ENCODE measurements at places on chromosomes 6 and 20.
A peak's percentile ranks its signal among the peaks of the same experiment; 100 is the strongest.

- DNase-seq: no peak
These were observed 160.1 kb downstream of the SIM1 start for GRCh38 chr6:100304575-100304974.

DNA sequence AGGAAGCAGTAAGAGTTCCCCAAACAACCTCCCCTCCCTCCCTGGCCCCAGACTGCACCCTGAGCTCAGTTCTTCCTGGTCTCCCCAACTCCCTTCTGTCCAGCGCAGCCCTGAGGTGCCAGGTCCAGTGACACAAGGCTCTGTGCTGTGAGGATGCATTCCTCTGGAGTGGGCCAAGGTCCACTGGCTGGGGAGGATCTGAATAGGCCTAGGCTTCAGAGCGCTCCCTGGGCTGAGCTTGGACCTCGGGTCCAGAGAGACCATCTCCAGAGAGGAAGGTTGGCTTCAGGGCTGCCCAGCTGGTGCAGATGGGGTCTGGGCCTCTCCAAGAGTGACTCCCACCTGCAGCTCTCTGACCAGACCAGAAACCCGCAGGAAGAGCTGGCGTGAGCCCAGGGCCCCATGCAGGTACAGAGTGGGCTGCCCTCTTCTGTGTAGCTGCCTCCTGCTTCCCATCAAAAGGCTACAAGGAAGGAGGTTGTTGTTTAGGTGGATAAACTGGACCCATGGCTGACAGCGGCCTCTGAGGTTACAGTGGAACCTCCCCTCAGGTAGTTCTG lies 52.3 kb upstream of the MLN start:
- no peak for DNase-seq

DNA sequence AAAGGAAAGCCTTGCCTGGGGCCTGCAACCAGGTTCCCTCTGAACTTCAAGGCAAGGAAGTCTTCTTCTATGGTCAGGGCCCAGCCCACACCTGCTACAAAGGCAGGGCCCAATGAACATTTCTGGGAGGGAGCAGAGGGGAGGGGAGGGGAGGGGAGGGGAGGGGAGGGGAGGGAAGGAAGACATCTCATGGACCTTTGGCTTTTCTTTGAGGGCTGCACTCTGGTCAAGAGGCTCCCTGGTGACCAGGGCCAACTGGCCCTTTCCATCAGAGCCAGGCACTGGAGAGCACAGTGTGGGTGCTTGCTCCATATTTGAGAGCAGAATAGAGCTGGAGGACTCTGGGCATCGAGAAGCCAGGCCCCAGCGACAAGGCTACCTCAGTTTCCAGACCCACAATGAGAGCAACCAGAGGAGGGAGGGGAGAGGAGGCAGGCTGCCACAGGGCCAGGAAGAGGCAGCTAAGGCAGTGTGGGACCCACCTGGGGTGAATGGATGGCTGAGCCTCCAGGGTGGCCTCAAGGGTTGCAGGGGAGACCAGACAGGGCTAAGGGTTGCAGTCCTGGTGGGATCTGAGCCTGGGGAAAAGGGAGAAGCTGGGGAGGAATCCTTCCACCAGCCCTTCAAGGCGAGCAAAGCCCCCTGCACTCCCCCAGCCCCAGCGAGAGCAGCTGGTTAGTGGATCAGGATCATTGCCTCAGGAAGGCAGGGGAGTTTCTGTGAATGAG lies 84.8 kb downstream of the MRPL14 start:
- no peak for DNase-seq

- DNase-seq: peak; percentile 41
These were observed 98.1 kb upstream of the VSTM2L start for GRCh38 chr20:37804584-37805566.

- DNase-seq: no peak
These were observed 68.2 kb upstream of the AGPAT4 start for GRCh38 chr6:161342039-161342438.

DNA sequence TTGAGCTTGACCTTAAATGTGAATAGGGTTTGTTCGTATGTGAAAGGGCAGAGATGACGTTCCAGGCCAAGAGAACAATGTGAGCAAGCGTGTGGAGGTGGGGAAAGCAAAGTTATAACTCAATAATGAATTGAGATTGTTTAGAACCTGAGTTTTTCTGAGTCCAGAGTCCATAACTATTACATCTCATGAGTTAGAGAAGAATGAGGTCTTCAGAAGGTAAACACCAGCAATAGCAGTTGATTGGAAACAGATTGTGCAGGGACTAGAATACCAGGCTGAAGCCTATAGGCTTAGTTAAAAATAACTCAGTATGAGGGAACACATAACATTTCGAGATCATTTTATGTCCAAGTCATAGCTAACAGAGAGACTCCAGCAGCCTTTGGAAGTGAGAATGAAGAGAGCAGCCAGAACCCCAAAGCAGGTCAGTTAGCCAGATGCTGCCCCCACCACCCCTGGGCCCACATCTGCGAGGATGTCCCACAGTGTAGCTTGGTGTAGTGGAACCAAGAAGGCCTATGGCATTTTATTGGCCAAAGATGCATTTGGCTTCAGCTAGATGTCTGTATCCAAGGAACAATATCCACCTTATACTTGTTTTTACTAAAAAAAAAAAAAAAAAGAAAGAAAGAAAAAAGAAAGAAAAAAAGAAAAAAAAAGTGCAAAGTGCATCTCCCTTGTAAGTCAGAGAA lies 121.7 kb downstream of the TNFRSF21 start:
- DNase-seq: no peak

DNA sequence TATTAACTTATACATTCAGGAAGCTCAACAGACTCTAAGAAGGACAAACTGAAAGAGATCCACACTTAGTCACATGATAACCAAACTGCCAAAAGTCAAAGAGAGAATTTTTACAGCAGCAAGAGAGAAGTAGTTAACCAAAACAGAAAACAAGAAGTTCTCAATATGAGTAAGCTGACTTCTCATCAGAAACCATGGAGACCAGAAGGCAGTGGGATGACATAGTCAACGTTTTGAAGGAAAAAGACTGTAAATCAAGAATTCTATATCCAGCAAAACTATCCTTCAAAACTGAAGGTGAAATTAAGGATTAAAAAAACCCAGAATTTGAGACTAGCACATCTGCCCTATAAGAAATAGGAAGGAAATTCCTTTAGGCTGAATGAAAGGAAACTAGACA lies 60.4 kb downstream of the COL19A1 start:
- DNase-seq: no peak

GRCh38 chr6:41723530-41724227 lies 11.7 kb downstream of the TFEB start:
- DNase-seq: no peak

DNA sequence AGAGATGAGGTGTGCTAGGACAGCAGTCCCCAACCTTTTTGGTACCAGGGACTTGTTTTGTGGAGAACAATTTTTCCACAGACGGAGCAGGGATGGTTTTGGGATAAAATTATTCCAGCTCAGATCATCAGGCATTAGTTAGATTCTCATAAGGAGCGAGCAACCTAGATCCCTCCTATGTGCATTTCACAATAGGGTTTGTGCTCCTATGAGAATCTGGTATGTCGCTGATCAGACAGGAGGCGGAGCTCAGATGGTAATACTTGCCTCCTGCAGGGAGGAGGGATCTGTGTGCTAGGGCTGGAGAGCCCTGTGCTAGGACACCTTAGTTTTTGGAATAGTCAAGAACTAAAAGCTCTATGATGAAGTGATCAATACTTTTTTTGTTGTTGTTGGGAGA lies 2.5 kb downstream of the SMIM13 start:
- no peak for DNase-seq

- DNase-seq: no peak
These were observed 4.8 kb downstream of the DPPA5 start for GRCh38 chr6:73349311-73349710.

DNA sequence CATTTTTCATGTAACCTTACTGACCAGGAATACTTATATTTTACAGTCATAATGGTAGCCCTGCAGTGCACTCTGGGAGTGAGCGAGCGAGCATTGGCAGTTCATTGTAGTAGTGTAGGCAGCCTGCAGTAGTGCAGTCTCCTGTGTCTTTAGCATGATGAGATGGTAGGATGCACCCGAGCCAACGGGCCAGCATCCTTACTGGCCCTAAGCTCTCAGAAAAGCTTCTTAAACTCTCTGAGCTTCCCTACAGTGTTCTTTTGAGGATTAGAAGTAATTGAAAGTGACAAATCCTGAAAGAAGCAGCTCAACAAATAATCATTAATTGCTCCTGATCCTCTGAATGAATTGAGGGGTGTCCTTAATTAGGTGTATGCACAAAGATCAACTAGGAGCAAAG lies 20.9 kb downstream of the SLC9A8 start:
- DNase-seq: no peak

- no peak for DNase-seq
These were observed 19.2 kb downstream of the PHACTR1 start for GRCh38 chr6:12735786-12736185.

DNA sequence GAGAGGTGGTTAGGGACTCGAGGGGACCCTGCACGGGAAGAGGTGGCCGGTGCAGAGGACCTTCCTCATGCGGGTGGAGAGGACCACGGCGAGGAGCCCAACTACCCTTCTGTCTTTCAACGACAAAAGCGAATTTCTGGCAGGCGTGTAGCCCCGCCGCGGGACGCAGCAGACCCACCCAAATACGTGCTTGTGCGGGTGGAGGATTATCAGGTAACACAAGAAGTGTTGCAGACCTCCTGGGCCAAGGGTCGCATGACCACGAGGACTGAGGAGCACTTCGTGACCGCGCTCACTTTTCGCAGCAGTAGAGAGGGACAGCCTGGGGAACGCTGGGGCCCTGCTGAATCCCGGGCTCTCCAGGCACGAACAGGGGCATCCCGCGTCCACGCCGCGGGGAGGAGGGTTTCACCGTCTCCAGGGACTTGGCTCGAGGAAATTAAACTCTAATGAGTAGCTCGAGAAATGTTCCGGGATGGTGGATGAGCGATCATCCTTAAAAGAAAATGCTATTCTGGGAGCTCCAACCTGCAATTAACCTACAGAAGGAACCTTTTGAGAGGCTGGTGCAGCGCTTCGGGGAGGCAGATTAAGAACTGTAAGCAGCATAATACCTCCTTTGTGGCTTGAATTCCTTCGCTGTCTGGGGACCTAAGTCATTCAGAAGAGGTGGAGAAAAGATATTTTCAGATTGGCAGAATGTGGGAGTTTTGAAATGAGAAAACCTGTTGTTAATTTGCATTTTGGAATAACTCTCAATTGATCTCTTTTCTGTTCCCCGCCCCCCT lies 804 bp downstream of the C6orf141 start:
- DNase-seq: no peak

GRCh38 chr6:33622456-33623431 lies 1.6 kb downstream of the ITPR3 start:
- no peak for DNase-seq

- peak; percentile 30 for DNase-seq
These were observed 97.7 kb downstream of the KCNB1 start for GRCh38 chr20:49384437-49385434.

DNA sequence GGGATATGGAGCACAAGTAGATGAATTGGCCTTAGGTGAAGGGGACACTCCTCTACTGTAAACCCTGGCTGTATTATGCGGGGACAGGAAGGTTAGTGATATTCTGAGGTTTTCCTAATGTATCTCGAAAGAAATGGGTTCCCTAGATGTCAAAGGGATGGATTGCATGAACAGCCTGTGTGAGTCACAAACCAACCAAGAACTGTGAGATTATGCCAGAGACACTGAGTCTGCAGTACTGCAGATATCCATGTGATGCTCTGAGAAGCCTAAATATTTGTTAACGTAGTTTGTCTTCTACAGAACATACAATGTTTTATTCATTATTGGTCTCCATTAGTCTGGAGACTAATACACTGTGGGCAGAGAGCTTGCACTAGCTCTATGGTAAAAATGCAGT lies 182.2 kb downstream of the AKAP7 start:
- no peak for DNase-seq

- no peak for DNase-seq
These were observed 248.7 kb upstream of the ECI2 start for GRCh38 chr6:4383910-4384638.

DNA sequence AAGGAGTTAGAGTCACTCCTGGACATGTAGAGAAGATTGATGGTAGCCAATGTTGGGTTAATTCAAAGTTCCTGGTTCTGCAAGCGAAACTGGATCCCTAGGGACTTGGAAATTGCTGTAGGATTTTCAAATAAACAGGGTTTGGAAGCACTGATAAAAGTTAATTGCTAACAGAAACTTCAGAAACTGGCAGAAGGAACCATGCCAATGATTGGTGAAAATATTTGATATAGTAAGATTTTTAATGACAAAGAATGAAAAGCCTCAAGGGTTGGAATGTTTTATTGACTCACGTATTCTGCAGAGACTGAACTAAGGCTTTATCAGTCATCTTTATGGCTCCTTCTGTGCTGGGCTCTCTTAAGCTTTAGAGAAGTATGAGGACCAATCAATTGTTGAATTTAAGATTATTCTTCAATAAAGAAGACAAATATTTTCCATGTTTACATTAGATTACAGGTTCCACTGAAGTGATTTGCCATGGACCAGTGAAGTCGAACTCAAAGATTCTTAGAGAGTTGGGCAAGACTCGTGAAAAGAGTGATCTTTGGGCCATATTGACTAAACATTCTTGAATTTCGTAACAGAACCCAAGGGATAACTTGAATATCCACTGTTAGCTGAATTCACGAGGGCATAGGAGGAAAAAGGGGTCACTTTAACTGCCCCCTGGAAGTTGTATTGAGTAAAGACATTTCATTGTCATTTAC lies 371.4 kb downstream of the HDGFL1 start:
- DNase-seq: no peak

- no peak for DNase-seq
These were observed 63.6 kb downstream of the CBFA2T2 start for GRCh38 chr20:33553516-33553915.

- DNase-seq: no peak
These were observed 134.4 kb upstream of the TMEM170B start for GRCh38 chr6:11403035-11403601.

- DNase-seq: peak; percentile 35
These were observed 39.6 kb downstream of the RNF217 start for GRCh38 chr6:125001684-125002405.

GRCh38 chr6:14068623-14069022 lies 48.9 kb upstream of the CD83 start:
- DNase-seq: no peak

- DNase-seq: no peak
These were observed 21.7 kb downstream of the BMP7 start for GRCh38 chr20:57244627-57245214.

GRCh38 chr6:21781128-21781527 lies 187.6 kb downstream of the SOX4 start:
- DNase-seq: no peak

- no peak for DNase-seq
These were observed 61.9 kb upstream of the JARID2 start for GRCh38 chr6:15183979-15184378.

Measured in NCI-H2171 treated with DMSO at 0.1 percent for 48 hours (cell line).